NCI-H82 (cell line): ENCODE measurements at places on chromosomes 11 and 22.

GRCh38 chr11:28481616-28482480, 373.7 kb downstream of the METTL15 start:
- no peak for DNase-seq

DNA sequence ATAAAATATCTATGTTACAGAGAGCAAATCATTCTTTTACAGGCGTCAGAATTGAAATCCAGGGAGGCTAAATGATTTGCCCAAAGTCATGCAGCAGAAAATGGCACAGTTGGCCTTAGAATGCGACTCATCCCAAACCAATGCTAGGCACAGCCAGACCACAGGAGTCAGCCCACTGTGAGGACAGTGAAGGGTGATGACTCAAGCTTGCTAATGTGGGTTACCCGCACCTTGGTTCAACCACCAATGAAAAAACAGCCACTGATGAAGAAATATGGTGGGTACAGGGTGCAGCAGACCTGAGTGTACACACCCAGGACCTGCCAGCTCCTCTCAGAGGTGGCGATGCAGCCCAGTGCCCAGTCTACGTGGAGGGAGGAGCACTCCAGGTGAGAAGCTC, 89.7 kb downstream of the ZC3H12C start:
- no peak for DNase-seq

- no peak for DNase-seq
Observed at GRCh38 chr22:36563001-36563400, 34.0 kb upstream of the EIF3D start.

DNA sequence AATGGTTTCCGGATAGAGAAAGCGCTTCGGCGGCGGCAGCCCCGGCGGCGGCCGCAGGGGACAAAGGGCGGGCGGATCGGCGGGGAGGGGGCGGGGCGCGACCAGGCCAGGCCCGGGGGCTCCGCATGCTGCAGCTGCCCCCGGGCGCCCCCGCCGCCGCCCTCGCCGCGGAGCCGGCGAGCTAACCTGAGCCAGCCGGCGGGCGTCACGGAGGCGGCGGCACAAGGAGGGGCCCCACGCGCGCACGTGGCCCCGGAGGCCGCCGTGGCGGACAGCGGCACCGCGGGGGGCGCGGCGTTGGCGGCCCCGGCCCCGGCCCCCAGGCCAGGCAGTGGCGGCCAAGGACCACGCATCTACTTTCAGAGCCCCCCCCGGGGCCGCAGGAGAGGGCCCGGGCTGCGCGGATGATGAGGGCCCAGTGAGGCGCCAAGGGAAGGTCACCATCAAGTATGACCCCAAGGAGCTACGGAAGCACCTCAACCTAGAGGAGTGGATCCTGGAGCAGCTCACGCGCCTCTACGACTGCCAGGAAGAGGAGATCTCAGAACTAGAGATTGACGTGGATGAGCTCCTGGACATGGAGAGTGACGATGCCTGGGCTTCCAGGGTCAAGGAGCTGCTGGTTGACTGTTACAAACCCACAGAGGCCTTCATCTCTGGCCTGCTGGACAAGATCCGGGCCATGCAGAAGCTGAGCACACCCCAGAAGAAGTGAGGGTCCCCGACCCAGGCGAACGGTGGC, 15.7 kb downstream of the PIK3IP1 start:
- no peak for DNase-seq

DNA sequence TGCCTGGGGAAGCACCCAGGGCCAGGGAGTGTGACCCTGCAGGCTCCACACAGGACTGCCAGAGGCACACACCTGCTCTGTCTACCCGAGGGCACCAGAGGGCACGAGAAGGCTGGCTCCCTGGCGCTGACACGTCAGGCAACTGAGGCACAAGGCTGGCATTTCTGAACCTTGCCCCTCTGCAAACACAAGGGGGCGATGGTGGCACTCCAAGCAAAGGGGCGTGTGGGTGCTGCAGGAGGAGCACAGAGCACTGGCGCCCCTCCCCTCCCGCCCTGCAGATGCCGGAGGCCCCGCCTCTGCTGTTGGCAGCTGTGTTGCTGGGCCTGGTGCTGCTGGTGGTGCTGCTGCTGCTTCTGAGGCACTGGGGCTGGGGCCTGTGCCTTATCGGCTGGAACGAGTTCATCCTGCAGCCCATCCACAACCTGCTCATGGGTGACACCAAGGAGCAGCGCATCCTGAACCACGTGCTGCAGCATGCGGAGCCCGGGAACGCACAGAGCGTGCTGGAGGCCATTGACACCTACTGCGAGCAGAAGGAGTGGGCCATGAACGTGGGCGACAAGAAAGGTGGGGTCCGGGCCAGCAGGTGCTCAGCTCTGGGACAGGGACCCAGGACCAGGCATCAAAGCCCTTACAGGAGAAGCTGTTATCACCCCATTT, 20.8 kb upstream of the TXNRD2 start:
- DNase-seq = peak; percentile 88

DNA sequence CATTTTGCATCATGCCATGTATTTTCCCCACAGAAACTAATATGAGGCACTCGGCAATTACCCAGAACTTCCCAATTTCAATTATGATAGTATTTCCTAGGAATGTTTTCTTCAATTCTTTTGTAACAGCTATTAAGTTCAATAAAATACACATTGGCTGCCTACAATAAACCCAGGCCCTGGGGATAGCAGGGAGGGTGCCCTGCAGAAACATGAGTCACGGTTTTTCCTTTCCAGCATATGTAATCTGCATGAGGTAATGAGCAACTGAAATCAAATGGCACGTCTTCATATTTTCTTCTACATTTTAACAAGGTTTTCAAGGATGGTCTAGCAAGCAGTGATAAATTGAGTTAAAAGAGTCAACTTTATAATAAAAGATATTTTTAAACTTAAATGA, 32.0 kb downstream of the GUCY1A2 start:
- no peak for DNase-seq

DNA sequence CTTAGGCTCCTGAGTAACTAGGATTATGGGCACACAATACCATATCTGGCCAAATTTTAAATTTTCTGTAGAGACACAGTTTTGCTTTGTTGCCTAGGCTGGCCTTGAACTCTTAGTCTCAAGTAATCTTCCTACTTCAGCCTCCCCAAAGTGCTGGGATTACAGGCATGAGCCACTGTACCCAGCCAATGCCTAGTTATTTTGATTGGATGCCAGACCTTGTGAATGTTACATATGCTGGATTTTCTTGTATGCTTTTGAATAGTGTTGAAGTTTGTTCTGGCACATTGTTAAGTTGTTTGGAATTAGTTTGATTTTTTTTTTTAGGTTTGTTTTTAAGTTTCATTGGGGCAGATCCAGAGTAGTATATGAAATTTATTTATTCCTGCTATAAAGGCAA, 110.7 kb upstream of the ANO5 start:
- DNase-seq = no peak

- DNase-seq = peak; percentile 58
Observed at GRCh38 chr11:27485930-27486773, 13.6 kb upstream of the LGR4 start.
